ENCODE measurements at places on chromosomes 12 and 14. TPM values are rescaled to one million over a fixed set of nuclear protein-coding genes. Genes with fewer than 3 reads are reported as not detected.

- DNase-seq = no peak
These were observed 25.9 kb downstream of the RHOF start for GRCh38 chr12:121767525-121768016.

- DNase-seq = no peak
These were observed 86.2 kb downstream of the STON2 start for GRCh38 chr14:81313775-81314429.

DNA sequence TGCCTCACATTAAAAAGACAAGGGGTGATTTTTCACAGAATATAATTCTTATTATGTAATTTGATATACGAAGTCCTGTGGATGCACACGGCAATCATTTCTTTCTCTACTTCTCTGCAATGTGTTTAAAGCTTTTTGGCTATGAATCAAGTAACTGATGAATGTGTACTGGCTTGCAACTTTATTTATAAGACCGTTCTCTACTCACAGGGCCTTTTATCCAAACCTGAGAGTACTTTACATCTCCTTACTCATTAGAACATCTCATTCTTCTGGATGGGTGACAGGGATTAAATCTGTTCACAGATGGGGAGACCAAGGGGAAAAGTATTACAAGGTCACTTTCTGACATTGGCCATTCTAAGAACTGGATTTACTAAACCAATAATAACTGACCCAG lies 215.8 kb upstream of the DIO2 start:
- no peak for DNase-seq

- no peak for DNase-seq
These were observed 49.2 kb upstream of the CCND2 start for GRCh38 chr12:4224206-4224889.

GRCh38 chr14:104184506-104184905 lies 46.1 kb downstream of the KIF26A start:
- DNase-seq = no peak

DNA sequence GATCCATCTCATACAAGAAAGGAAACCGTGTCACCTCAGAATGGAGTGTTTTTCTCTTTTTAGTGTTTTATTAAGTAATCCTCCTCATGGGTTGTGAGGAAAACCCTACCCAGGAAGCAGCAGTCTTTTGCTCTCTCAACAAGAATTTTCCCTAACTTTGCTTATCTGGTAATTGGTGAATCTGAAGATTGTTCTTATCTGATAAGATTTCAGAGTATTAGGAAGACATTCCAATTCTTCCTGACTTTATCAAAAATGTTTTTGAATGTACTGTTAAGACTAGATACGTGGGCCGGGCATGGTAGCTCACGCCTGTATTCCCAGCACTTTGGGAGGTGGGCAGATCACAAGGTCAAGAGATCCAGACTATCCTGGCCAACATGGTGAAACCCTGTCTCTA lies 86.0 kb downstream of the PHLDA1 start:
- DNase-seq = no peak

Gene MAP3K9
- total RNA-seq = 12.1 TPM

Gene DNAJC22
- total RNA-seq = 1.9 TPM

Gene SELPLG
- 0.41 TPM for total RNA-seq

Gene FKBP11
- total RNA-seq = 21.1 TPM

Gene SLC39A5
- 0.23 TPM for total RNA-seq
